Activated T-cell treated with anti-CD3 and anti-CD28 coated beads, Interleukin-2, amount 50 U/mL, for 48 hours (primary cell): ENCODE measurements at places on chromosomes 1 and 21.
A peak's percentile ranks its signal among the peaks of the same experiment; 100 is the strongest.

DNA sequence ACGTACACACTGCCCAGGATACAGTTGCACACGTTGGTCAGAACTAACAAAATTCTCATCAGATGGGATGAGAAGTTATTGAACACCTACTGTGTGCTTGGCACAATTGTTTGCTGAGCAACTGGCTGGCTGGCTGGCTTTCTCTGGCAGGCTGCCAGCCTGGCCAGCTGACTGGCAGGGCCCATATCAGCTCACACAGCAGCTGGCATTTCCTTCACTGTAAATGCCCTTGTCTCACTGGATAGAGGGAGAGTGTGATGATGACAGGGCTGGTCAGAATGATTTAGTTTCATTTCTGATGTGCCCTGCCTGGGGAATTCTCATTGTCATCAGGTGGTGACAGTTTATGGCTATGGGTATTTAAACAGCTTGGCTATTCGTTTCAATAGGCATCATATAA lies 15.8 kb downstream of the CAMK2N1 start:
- DNase-seq = no peak

DNA sequence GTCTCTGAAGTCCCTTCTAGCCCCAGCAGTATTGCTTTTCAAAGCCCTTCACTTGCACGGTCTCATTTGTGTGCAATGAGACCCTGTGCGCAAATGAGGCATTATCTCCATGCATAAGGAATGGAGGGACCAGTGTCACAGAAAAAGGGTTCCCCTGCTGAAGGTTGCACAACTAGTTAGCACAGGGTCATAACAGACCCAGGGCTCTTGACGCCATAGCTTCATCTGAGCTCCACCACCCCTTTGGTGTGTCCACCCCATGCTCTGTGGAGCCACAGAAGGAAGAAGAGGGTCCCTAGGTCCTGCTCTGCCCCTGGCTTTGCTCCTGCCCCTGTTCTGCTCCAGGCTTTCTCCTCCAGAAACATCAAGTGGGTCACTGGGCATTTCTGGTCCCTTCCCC lies 12.6 kb downstream of the SH2D2A start:
- no peak for DNase-seq

- no peak for DNase-seq
Measured at GRCh38 chr1:219184337-219184736, 10.7 kb downstream of the LYPLAL1 start.

GRCh38 chr1:183200451-183200850 lies 14.4 kb downstream of the LAMC2 start:
- DNase-seq = no peak

DNA sequence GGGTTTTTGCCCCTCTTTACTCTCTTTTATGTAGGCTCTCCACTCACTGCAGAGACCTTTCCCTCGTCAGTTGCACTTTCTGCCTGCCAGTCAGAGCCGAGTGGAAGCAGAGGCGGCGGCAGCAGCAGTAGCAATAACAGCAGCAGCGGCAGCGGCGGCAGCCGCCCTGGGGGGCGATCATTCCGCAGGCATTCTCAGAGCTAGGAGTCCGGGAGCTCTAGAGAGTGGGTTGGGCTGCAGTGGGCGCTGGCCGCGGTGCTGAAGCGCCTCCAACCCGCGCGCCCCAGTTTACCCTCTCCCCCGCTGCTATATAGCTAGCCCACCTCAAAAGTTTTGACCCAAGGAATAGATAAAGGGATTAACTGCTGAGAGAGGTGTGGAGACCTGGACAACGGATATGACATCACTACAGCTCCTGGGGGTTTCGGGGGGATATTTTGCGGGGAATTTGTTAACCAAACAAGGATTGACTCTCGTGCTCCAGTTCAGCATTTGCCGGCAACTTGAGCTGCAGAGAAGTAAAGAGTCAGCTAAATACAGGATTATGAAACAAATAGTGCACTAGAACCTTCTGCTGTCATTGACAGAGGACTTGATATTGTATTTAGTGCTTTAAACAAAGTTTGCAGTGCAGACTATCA lies at the start of gene OLFM3:
TSS of gene OLFM3 (minus strand) at position 102 of the 641 bp plus-strand sequence.
- DNase-seq = no peak

DNA sequence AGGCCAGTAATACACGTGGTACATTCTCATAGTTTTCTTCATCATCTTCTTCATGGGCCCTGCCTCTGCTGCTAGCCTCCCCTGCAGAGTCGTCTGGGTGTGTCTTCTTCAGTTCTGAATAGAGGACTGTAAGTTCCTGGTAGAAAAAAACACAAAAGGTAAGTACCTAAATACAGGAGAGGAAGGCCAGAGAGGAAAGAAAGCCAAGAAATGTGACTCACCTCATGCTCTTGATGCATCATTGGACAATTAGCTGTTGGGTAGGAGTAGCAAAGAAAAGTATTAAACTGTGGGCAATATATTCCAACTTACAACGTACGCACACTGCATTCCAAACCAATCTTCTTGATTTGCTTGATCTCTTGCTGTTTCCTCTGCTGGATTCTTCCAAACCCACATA lies 21.8 kb downstream of the FCRL3 start:
- no peak for DNase-seq

DNA sequence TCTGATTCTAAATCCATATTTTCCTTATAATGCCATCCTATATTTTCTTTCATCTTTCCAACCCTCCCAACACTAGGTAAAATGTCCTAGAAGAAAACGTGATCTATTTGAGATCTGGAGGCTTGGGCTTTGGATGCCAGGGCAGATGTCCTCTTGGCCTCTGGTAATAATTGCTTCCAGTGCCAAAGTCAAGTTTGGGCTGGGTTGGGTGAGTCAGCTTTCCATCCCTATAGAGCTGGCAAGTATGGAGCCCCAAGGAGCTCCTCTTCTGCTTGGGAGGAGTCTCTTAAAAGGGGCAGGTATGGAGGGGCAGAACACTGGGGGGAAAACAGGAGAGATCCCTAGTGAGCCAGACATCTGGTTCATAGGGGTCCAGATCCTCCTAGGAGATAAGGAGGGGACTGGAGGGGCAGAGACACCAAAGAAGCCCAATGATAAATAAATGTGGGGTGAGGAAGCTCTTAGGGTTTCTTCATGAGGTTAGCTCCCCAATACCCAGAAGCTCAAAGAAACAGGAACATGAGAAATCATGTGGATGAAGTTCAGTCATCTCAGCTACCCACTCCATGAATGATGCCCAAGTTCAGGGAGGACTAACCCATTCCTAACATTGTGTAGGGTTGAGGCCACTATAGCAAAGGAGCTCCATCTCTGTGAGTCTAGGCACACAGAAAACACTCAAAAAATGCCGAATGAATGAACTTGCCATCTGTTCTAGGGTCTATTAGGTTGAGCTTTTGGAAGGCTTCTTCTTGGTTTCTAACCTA lies 3.5 kb downstream of the C1orf116 start:
- no peak for DNase-seq

DNA sequence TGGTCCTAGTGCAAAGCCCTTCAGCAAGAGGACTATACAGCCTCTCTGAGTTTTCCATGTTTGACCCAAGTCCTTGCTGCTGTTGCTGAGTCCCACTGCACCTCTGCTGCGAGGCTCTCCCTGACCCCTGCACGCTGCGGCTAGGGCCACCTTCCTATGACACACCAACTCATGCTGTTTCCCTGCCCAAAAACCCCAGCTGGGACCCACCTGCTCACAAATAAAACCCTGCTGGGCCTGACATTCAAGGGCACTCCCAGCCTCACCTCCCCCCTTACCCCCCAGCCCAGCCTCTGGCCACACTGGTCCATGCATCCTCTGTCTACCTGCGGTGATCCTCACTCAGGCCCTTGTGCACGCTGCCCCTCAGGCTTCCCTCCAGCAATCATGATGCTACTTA lies 12.3 kb upstream of the ASCL5 start:
- no peak for DNase-seq

GRCh38 chr1:210239349-210240111 lies 6.9 kb downstream of the SERTAD4 start:
- no peak for DNase-seq

- no peak for DNase-seq
Measured at GRCh38 chr1:75764057-75764655, 21.9 kb upstream of the RABGGTB start.

- peak; percentile 62 for DNase-seq
Measured at GRCh38 chr1:156705321-156705917, at the start of gene CRABP2. TSS of gene CRABP2 (minus strand) at chr1:156705583. CDS start at chr1:156705446, 137 bp downstream.

DNA sequence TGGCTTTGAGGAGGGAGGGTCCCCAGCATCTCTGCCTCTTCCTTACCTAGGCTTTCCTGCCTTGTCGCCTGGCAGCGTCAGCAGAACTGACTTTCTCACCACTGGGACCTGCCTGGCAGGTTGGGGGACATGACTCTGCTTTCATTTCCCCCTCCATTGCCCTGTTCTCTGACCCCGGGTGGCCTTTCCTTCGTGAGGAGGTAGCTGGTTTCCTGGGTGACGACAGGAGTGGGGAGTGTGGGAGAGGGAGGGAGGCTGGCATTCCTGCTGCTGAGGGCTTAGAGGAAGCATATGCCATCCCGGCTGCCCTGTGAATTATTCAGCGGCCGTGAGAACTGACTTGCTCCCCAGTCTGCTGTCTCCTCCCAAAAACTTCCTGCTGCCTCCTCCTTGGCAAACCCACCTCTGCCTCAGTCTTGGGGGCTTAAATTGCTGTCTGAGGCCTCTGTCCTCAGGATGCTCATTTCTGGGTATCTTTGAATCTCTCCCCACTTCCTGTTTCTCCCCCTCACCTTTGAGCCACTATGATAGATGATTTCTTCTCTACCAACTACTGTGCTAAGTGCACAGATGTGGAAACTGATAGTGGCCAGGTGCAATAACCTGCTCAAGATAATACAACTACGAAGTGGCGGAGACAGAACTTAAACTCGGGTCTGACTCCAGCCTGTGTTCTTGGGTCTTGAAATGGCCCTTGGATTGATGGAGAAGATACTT lies 182.0 kb upstream of the CSF3R start:
- no peak for DNase-seq

DNA sequence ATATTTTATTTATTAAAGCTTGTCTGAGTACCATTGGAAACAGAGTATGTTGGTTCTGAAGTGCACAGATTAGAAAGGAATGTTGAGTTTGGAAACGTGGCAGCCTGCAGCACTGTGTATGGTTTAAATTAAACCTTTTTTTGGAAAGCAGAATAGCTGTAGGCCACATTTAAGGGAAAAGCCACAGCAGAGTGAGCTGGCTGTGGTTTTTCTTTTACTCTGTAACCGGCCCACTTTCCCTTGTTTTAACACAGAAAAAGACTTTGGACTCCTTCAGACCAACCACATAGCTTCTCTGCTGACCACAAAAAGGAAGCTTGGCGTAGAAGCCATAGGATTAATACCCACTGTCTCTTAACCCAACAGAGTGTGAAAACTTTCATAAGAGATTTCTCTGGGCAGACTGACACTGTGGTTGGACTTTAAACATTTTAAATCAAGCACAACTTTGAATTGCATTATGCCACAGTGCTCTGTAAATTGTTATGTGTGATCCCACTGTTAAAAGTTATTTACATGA lies 75.2 kb downstream of the NFIA start:
- DNase-seq = no peak

DNA sequence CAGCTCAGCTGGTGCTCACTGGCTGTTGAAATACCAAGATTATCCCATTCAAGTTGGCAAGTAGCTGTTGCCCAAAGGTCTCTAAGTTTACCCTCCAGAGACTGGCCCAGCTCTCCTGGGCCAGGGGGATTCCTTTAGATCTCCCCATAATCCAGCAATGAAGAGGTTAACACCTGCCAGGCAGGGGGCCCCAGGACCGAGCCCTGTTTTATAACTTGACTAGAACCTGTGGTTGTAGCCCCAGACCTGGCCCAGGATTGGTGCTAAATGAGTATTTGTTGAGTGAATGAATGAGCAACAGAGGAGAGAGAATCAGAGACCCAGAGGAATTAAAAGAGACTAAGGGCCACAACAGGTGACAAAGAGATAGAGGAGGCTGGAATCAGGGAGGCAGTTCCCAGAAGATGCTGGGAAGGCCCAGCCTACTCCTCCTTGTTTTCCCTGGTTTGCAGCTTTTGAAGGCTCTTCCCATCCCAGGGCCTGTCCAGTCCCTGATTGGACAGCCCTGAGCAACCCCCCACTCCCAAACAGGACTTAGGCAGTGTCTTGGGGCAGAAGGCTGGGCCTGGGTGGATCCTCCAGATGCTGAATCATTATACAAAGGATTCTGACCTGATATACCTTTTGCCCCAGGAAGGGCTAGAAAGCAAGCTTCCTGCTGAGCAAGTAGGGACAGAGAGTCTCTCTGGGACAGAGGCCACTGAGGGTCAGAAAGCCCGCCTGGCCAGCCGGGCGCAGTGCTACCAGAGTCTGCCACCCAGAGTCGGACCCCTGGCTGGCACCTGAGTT lies 2.4 kb upstream of the RHBG start:
- DNase-seq = no peak

- DNase-seq = peak; percentile 62
Measured at GRCh38 chr1:89454845-89455521, 69.6 kb upstream of the LRRC8B start.

- DNase-seq = no peak
Measured at GRCh38 chr1:95041491-95042165, 31.1 kb downstream of the ALG14 start.

DNA sequence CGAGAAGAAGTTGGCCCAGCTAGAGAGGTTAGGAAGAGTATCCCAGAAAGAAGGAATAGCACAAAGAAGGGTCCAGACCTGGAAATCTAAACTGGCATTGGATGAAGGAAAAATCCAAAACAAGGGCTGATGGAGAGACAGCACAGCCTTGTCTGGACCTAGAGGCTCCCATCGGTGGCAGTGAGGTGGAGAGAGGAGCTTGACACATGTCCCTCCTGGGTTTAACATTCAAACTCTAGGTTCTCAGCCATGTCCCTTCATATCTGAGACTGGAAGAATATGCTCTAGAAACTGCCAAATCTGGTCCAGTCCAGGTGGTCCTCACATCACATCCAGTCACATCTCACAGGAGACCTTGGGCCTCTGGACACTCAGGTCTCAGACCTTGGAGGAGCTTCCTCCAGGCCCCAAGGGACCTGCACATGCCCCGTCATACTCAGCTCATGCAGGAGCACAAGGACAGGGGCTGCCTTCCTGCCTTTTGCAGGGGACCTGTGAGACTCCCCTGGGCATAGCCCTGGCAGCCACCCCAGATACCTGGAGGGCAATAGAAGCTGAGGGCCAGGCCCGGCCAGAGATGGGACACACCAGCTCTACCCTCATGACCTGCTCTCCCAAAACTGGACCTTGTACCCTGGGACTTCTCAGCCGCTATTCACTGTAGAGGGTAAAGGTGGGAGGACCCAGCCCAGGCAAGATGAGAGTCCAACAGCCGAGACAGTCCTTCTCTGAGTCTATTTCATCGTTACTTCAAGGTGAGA lies 7.5 kb downstream of the TMEM125 start:
- DNase-seq = no peak

- DNase-seq = no peak
Measured at GRCh38 chr21:28410256-28410655, 582.4 kb downstream of the LTN1 start.

GRCh38 chr1:42963378-42964043 lies 4.8 kb upstream of the SLC2A1 start:
- DNase-seq = no peak

- DNase-seq = no peak
Measured at GRCh38 chr1:172650474-172651193, 8.3 kb upstream of the FASLG start.

DNA sequence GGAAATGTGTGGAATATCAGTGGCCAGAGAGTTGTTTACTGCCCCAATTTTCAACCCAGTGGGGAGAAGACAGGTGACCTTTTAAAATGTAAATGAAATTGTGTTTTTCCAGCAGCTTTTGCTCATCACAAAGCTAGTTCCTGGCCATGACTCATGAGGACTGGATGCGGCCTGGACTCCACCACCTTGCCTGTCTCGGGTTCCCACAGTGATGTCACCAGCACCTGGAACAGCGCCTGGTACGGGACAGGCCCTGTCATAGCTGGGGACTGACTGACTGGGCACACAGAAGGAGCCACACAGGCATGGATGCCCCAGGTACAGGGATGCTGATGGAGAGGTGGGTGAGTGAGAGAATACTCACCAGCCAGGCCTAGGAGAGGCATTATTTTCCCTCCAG lies 277.1 kb downstream of the AJAP1 start:
- DNase-seq = no peak

- peak; percentile 51 for DNase-seq
Measured at GRCh38 chr1:1205769-1206375, 520 bp downstream of the TNFRSF18 start.
